ENCODE measurements at places on chromosomes 6 and 20.

DNA sequence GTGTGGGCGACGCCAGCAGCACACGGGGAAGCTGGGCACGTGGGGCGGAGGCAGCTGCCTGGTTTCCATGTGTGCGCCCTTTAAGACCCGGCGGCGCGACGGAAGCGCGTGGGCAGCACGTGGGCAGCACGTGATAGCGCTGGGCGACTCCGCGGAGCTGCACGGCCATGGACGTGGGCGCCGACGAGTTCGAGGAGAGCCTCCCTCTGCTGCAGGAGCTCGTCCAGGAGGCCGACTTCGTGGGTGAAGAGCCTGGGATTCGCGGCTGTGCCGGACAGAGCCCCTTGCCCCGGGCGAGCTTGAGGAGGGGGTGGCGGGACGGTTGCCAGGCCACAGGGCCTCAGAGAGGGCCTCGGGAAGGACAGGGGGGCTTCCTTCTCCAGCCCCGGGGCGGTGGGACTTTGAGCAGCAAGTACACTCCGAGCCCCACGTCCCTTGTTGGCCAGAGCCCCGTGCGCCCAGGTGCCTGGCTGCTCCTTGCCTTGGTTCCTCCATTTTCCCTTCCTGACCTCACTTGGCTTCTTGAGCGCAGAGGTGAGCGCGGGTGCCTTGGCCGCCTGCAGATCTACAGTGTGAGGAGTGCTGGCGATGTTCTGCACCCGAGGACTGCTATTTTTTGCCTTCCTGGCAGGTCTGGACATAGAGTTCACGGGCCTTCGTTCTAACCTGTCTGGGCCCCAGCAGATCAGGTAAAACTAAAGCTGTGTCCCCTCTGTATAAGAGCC lies at the start of gene PNLDC1:
TSS of gene PNLDC1 (plus strand) at position 136 of the 725 bp plus-strand sequence. CDS start at position 168, 32 bp downstream.
- no peak for DNase-seq

GRCh38 chr6:41747256-41748101 lies at the start of gene PGC:
Gene PGC, minus strand, starts transcription at chr6:41747397. Its CDS starts 63 bp downstream, at chr6:41747334.
- no peak for DNase-seq

- DNase-seq, result no peak
Measured at GRCh38 chr20:20561841-20562240, 150.6 kb downstream of the RALGAPA2 start.

GRCh38 chr6:5995949-5996713 lies 10.6 kb downstream of the NRN1 start:
- DNase-seq, result no peak

DNA sequence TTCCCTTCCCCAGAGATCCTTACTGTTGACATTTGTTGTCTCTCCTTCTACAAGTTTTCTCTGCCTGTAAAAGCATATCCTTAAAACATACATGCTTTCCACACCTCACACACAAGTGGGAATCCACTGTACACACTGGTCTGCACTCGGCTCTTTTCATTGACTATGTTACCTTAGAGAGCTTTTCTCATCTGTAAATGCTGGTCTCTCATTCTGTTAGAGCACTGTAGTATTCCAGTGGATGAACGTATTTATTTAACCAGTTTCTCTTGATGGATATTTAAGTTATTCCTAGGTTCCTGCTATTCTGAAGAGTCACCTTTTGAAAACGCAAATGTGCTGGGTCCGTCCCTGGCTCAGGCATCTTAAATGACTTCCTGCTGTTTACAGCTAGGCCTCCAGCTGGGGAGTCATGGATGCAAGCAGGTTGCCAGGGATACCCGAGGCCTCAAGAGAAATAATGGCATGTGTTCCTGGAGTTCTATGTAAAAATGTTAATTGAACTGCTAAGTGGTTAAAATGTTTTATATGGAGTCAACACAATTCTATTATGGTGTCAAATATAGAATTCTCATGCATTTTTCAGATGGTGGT lies 61.1 kb upstream of the TGM3 start:
- DNase-seq, result no peak

DNA sequence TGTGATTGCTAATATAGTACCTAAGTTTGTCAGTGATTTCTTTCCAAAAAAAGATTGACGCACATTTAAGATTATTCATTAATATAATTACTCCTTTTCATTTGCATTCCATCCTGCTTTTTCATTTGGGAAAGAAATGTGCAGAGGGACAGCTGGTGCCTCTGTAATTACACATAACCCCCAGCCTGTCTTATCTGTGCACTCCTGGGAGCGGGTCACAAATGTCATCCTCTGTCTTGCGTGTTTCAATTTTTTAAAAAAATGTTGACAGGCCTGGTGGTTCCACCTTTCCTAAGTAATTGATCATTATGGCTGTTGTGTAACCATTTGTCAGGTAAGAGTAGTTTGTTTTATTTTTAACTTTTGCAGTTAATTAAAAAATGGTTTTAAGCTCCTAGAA lies 92.7 kb downstream of the SLX4IP start:
- no peak for DNase-seq

- DNase-seq, result no peak
Measured at GRCh38 chr6:73569121-73569520, 48.3 kb upstream of the EEF1A1 start.

DNA sequence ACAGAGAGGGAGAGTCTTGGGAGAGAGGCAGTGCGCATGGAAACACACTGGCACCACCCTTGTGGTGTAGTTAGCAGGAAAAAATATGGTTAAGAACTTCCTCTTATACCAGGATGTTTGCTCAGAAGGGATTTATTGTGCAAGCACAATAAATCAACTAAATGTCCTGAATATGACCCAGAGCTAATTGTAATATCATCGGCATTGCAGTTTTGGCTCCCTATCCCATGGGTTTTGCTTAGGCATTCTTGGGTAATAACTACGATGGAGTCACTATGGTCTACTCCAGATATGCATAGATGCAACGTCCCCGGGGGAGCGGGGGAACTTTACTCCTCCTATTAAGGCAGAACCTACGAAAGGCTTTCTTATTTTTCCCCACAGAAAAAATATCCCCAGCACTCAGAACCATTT lies 751.6 kb downstream of the EYS start:
- DNase-seq, result no peak

DNA sequence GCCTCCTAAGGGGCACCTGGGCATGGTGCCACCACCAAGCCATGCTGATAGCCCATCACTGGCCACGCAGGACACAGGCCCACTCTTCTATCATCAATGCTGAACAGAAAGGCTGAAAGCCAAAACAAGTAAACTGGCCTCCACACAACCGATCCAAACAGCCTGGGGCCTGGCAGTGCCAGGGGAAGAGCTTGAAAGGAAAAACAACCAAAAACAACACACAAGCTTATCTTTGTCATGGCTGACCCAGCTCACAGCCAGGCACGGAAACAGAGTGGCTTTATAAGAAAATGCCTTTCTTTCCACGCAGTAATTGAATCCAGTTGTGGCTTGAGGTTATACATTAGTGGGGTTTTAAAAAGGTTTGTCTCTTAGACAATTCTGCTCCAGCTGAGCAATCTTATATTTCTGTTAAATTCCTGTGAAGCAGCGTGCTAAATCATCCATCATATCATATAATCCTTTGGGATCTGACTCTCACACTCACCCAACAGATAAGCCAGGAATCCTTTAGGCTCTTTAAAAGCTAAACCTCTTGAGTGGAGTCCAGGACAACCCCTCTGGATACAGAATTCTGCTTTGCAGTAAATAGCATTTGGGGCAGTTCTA lies 65.4 kb upstream of the SLC22A16 start:
- no peak for DNase-seq

GRCh38 chr20:25083773-25084625 lies 2.1 kb upstream of the VSX1 start:
- no peak for DNase-seq

GRCh38 chr6:32149092-32149755 lies 2.5 kb downstream of the PRRT1 start:
- no peak for DNase-seq

GRCh38 chr20:47031004-47031403 lies 136.4 kb downstream of the EYA2 start:
- peak; percentile 51 for DNase-seq

DNA sequence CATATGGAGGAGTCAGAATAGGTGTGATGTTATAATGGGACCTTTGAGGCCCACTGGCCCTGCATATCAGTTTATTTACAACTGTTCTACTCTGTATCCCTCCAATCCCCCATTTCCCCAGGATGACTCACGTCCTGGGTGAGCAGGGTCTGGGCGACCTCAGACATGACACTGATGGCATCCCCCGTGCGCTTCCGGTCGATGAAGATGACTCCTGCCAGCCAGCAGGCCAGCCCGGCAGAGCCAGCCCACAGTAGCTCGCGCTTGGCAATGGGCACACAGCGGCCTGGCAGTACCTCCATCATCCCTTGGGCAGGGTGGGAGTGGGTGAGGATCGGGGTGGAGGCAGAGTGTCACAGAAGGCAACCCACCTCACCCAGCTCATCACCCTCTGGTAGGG lies 5.6 kb downstream of the AGPAT1 start:
- no peak for DNase-seq

DNA sequence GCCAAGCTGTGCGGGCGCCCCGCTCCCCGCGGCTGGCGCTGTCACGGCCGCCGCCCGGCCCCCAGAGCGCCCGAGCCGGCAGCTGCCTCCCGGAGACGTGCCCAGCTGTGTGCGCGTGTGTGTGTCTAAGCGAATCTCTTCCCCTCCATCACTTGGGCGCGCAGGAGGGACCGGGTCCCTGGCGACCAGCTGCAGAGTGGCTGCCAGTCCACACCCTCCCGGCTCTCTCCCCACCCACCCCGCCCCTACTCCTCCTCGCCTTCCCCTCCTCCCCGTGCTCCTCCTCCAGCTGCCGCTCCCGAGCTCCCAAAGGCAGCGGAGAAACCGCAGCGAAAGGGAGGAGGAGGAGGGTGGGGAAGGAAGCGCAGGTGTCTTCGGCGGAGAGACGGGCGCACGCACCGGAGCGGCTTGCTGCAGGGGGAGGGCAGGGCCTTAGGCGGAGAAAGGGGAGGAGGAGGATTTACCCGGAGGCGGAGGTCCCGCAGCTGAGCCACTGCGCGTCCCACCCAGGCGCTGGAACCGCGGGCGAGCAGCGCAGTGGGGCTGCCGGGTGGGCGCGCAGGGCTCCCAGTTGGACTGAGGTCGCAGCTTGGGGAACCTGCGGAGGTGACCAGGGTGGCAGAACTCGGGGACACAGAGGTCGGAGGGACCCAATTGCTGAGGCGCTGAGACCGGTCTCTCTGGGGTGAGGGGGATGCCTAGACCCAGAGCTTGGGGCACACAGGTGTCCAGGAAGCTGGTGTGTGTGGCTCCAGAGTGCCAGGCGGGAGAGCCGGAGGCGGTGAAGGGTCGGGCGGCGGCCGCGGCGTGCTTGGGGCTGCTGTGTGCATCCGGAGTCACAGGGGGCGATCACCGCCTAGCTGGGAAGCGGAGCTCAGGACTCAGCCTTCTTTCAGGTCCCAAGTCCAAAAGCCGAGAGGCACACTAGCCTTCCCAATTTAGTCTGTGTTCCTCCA lies at the start of gene HS3ST5:
TSS of gene HS3ST5 (minus strand) at position 198 of the 956 bp plus-strand sequence. CDS start 280,178 bp downstream, outside the sequence.
- DNase-seq, result peak; percentile 63

GRCh38 chr6:68838571-68838970 lies 203.5 kb downstream of the ADGRB3 start:
- no peak for DNase-seq

- DNase-seq, result no peak
Measured at GRCh38 chr6:133752129-133752528, 136.8 kb upstream of the TCF21 start.

- DNase-seq, result no peak
Measured at GRCh38 chr20:52675375-52675774, 296.8 kb upstream of the TSHZ2 start.

- no peak for DNase-seq
Measured at GRCh38 chr20:34927736-34928135, 27.9 kb downstream of the GSS start.

GRCh38 chr6:126811321-126811720 lies 307.1 kb upstream of the RSPO3 start:
- DNase-seq, result no peak

DNA sequence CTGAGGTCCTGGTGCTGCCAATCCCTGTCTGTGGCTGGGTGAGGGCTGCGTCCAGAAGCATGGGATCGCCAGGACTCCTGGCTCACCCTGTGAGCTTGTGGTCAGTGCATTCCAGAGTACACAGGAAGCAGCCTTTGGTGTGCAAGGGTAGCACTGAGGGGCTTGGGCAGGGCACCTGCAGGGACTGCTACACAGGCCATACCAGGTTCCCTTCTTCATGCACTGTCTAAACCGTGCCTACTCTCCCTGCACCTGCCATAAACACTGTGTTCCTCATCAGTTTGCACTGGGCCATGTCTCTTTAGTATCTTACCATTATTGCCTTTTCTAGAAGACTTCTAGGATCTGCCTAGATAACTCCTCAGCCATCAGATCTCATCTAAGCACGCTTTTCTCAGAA lies 72.8 kb upstream of the NKX2-2 start:
- DNase-seq, result no peak

GRCh38 chr6:50939931-50940330 lies 121.3 kb downstream of the TFAP2B start:
- DNase-seq, result no peak

DNA sequence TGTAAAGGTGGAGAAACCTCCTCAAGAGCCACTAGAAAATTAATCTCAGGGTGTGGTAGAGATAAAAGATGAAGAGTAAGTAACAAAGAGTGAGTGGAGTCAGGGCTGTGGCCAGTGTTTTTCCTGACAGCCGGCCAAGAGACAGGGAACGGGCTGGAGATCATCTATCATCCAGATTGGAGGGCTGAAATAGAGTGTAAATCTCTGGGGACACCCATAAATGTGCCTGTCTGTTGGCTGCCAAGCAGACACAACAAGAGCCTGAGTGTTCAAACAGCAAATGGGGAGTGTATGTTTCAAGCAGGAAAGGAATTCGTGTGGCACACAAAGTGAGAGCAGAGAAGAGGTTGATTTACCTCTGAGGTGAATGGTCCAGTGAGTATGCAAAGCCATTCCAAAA lies 326.4 kb upstream of the KHDRBS2 start:
- DNase-seq, result no peak

- no peak for DNase-seq
Measured at GRCh38 chr6:193180-193579, 99.1 kb upstream of the DUSP22 start.

DNA sequence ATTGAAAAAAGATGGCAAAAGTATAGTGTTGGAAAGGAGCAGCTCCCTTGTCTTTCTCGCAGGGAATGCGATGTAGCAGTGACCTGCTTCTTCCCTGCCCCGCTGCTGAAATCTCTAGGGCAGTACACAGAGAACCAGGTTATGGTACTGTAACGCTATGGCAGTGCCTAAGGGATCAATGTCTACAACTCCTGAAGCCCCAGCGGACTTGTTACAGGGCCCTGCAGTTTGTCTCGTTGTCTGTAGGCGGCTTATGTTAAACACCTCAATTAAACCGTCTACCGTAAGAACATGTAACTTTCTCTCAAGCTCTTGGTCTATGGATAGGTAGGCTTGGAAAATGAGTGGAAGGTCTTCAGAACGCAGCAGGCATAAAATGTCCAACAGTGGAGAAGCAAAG lies 44.8 kb upstream of the SLC17A4 start:
- DNase-seq, result no peak

- DNase-seq, result no peak
Measured at GRCh38 chr6:56890683-56891429, 64.1 kb upstream of the BEND6 start.

GRCh38 chr6:148682252-148682651 lies 64.6 kb upstream of the UST start:
- DNase-seq, result no peak

- no peak for DNase-seq
Measured at GRCh38 chr6:43868467-43868866, 98.5 kb downstream of the VEGFA start.

- DNase-seq, result no peak
Measured at GRCh38 chr6:42292004-42292740, 74.5 kb upstream of the MRPS10 start.

Data from NCI-H2029 treated with DMSO at 0.1 percent for 48 hours (cell line).